Upper lobe of right lung (tissue), 1 donor: ENCODE measurements at places on chromosomes 2 and 18.

DNA sequence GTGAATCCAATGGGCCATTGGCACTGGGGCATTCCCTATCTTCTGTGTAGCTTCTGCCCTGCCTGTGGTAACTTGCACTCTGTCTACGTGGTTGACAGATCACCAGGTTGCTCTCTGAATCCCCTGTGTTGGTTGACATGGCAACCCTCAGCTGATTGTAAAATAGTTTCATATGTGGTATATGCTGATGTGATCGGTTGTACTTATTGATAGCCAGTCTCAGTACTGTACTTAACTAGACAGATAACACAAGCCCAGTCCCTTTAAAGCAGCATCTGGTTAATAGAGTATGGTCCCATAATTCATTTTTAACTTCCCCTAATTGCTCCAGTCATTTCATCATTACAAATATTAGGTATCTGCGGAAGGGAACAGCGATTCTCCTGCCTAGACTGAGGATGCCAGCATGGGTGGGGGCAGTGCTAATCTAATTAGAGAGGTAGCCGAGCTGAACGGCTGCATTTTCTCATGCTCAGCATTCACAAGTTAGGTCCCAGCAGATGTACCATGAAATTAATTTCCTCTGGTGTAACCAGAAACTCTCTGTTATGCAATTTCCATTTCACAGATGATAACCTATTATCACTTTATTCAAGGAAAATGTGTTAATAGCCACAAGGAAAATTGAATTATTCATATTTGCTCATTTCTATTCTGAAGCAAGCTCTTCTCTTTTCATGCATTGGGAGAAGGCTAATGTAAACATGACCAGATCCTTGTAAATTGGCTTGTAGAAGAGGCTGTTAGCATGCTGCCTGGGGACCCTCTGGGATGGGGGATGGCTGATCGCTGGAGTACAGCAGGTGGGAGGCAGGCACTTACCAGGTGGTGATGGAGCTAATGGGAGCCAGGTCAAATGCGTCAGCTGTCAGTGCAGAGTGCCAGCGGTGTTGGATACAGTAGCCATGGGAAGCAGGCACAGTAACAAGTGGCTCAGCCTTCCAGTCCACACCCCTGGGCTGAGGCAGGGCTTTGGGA, 608.3 kb downstream of the GALR1 start:
- no peak for DNase-seq

DNA sequence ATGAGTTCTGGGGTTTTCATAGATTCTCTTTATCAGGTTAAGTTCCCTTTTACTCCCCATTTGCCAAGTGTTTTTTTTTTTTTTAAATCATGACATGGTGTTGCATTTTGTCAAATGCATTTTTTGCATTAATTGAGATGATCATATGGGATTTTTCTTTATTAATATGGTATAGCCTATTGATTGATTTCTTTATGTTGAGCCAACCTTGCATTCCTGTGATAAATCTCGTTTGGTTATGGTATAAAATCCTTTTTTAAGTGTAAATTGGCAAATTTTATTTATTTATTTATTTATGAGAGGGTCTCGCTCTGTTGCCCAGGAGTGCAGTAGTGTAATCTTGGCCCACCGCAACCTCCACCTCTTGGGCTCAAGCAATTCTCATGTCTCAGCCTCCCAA, 81.5 kb upstream of the ACVR1 start:
- DNase-seq: no peak

- DNase-seq: no peak
Observed at GRCh38 chr2:187024739-187025138, 175.8 kb upstream of the ZSWIM2 start.

- DNase-seq: no peak
Observed at GRCh38 chr18:48979944-48980890, 29.5 kb upstream of the SMAD7 start.

DNA sequence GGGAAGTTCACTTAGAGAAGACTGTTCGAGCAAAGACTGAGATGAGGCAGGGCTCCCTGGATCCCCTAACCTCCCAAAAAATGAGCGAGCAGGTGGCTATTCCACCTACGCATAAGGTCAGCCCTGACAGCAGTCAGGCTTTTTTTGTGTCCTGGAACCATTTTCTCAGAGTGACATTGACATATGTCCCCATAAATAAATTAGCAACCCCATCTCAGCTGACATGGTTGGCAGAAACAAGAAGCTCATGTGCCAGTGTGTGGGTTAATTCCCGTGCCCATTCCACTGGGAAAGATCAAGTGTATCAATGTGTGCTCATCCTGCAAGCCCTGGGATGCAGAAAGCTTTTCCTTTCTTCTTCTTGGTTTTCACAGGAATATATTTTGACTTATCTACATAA, 740.4 kb upstream of the CELF4 start:
- no peak for DNase-seq

- DNase-seq: no peak
Observed at GRCh38 chr2:73072416-73072815, 904 bp upstream of the SFXN5 start.

DNA sequence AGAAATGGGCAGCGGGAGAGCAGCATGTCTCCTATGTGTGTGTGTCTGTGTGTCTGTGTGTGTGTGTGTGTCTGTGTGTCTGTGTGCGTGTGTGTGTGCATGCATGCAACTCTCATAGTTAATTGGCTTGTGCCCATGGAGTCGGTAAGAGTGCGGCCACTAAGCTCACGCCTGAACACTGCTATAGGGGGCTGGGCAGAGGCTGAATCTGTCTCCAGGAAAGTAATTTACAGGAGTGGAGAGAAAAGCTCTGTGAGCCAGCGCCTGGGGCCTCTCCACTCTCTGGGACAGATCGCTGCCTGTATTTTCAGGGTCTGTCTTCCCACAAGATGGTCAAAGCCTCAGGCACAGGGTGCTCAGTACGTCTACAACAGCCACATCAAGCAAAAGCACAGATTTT, 553.4 kb downstream of the TNS1 start:
- no peak for DNase-seq

GRCh38 chr2:169397697-169398096, 35.4 kb upstream of the LRP2 start:
- no peak for DNase-seq

- no peak for DNase-seq
Observed at GRCh38 chr2:238952261-238952919, 104.5 kb downstream of the TWIST2 start.
